ENCODE measurements at places on chromosomes 16 and 17.

DNA sequence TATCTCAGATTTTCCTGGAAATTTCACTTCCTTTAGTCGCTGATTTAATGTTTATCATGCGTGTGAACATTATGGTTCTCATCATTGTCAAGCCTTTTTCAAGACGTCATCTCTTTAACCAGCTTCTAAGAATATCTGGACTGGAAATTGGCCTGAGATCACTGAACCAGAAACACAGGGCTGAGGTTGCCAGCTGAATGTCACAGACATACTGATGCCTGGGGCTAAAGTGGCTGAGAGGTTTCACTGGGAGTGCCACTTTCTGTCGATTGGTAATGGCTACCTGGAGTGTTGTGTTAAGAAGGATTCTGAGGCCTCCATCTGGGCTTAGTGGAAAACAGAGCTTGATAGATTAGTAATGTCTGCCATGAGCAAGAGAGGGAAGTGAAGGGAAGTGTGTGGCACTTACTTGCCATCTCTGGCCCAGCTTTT, 54.2 kb downstream of the CRISPLD2 start:
- no peak for DNase-seq

GRCh38 chr17:5364156-5364555, 55.3 kb downstream of the NUP88 start:
- DNase-seq: no peak

DNA sequence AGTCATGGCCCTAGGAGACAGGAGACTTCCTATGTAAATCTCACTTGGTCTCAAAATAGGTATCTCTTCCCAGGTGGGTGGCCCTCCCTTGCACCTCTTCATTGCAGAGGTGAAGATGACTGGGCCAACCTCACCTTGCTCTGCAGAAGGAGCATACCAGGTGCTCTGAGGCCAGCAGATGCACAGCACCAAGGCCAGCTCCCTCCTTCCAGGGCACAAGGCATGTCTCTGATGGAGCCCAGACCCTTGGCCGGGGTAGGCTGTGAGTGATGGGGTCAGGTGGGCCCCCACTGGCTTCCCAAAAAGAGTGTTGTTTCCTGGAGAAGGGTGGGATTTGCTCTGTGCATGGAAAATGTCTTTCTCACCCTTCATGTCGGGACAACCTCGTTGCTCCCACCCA, 12.8 kb downstream of the CACNG5 start:
- no peak for DNase-seq

GRCh38 chr17:50560185-50560824, at the start of gene CACNA1G:
Gene CACNA1G (plus strand): TSS chr17:50560715. CDS start chr17:50561460, 745 bp downstream.
- peak; percentile 86 for DNase-seq

DNA sequence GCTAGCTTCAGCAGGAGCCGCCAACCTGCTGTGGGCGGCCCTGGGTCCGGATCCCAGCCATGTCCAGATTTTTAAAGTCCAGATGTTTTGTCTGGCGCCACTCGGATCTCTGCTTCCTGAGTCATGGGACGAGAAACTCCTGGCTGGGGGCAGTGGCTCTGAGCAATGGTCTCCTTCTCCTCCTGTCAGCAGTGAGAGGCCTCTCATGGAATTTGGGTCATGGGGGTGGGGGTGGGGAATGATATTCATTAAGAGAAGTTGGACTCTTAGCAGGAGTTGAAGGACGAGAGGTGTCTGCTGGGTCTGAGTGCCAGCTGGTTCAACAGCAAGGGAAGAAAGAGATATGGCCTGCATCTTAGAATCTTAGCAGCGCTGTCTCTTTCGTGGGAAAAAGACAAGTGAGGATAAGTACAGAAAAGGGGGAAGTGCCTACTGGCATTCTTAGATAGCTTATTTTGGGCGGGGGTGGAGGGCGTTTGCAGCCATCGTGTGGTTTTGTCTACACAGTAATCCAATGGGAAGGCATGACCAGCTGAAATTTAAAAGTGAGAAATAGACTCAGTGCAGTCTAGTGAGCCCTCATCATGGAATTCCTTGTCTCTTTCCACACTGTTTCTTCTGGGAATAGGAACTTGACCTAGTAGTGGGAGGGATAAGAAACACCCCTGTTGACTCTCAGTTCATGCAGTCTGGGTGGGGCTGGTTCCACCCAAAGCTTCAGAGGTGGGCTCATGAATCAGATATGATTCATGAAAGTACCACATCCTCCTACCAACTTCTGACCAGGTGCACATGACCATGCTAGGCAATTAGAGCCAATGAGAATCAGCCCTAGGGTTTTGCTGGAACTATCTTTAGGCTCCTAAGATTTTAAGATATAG, 80.5 kb downstream of the MYH13 start:
- DNase-seq: no peak

DNA sequence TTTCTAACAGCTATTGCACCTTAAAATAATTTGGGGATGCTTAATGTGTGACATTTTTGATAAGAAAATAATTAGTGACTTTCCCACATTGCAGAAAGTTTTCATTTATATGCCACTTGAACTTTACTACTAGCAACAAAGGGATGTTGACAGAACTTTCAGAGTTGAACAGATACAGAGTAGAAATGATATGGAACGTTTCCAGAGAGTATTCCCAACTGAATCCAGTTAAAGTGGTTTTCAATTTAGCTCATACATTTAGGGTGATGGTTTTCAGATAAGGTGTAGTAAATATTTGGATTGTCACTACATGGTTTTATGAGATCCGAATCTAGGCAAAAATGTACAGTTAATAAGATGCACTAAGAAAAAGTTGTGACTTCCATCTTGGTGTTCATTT, 17.3 kb downstream of the MAP2K4 start:
- DNase-seq: no peak

DNA sequence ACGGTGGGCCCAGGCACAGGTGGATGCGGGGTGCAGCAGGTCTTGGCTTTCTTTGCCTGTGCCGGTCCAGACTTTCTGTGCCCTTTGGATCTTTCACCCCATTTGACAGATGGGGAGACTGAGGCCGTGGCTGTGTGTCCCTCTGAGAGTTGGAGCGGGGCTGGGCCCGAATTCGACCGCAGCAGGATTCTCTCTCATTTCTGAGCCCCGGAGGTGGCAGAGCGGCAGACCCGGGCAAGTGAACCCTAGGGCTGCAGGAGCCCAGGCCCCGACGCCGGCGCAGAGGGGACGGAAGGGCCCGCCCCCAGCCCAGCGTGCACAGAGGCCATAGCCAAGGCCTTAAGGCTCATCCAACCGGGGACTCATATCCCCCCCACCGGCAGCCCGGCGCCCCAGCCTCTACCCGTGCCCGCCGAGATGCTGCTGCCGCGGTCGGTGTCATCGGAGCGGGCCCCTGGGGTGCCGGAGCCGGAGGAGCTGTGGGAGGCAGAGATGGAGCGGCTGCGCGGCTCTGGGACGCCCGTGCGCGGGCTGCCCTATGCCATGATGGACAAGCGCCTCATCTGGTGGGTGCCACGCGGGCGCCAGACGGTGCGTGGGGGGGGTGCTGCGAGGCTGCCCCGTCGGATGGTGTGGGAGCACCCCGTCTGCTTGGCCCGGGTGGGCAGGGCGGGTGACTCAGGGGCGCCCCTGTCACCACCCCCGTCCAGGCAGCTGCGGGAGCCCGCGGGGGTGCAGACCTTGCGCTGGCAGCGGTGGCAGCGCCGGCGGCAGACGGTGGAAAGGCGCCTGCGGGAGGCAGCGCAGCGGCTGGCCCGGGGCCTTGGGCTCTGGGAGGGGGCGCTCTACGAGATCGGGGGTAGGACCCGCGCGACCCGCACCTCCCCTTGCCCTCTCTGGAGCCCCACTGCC, 857 bp downstream of the TMC8 start:
- DNase-seq: no peak

DNA sequence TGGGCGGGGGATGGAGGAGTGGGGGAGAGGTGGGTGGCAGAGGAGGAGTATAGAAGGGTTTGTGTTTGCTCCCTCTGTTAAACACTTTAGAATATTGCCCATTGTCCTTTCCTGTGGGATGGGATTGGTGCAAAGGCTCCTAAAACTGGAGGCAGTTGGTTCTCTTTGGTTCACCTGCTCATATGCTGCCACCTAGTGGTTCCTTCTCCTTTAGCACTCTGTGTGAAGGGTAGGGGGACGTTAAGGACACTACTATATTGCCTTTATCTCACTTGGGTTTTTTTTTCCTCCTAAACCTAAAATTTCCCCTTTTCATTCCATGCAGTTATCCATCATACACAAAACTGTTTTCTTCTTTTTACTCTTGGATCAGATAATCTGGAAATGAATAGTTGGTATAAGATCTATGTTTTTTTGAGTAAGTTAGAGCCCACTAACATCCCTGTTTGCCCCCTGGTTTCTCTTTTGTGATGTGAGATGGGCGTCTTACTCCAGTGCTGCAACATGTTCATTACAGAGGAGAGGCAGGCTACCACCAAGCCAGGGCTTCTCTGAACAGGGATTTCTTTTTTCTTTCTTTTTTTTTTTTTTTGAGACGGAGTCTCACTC, 23.8 kb downstream of the SNX11 start:
- DNase-seq: peak; percentile 38

- DNase-seq: no peak
Measured at GRCh38 chr16:55001931-55002330, 71.3 kb downstream of the IRX5 start.

- DNase-seq: no peak
Measured at GRCh38 chr16:50093607-50094539, 28.1 kb downstream of the HEATR3 start.

DNA sequence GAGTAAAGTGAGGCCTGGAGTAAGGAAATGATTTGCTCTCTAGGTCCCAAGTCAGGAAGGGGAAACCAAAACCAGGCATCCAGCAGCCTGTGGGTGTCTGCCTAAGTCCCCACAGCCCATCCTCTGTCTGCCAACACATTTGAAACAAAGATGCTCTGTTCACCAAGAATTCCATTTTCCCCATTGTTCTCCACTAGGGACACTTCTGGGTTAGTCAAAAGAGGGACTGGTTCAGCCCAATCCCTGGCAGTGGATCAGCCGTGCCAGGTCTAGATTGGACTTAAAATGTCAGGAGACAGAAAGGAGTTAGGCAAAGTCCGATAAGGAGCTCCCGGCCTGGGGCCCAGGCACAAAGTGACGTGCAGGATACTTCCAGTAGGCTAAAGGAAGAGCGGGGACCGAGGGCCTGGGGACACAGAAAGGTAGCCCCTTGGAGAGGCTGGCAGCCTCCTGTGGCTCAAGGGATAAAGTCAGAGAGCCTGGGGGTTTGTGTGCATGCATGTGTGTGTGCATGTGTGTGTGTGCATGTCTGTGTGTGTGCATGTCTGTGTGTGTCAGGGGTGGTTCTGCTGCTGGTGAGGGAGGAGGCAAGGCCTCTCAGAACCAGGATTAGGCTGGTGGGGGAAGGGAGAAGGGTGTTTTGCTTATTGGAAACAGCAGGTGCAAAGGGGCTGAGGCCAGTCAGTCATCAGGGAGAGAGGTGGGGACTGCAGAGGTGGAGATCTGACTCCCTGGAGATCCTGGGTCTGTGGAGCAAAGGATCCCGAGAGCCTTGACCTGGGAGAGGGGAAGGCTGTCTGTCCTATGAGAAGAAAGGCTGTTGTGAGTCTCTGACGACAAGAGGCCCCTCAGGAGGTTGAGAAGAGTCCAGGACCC, 41.7 kb upstream of the IL34 start:
- DNase-seq: no peak

- no peak for DNase-seq
Measured at GRCh38 chr16:81810894-81811538, 31.9 kb downstream of the PLCG2 start.
